ENCODE measurements at places on chromosomes 2 and 18.

GRCh38 chr2:219643788-219644398, 16.5 kb downstream of the SLC4A3 start:
- DNase-seq, result no peak

DNA sequence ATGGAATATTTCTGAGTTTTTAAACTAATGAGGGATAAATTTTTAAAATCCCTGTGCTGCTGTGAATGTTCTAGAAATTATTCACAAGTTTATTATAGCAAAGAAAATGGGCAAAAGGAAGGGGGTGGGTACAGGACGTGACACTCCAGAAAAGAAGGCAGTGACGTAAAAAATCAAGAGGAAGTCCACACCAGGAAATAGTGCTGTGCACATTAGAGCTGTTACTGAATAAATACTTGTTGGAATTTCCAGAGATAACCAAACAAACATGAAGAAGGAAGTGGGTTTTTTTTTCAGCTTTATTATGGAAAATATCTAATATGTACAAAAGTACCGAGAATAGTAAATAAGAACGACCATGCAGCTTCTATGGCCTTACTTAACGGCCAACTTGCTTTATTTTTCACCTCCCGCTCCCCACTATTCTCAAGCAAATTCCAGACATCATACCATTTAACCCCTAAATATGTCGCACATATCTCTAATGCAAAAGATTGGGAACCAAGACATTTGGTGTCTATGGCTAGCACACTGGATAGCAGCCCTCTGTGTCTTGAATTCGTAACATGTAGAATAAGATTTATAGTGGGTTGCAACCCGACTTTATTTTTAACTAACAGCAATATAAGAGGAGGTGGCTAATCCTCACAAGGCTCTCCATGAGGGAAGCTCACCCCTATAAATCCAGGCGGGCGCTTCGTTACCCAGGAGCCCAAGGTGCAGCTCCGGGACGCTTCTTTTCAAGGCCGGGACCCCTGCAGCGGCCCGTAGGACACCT, 580 bp upstream of the NDUFV2 start:
- DNase-seq, result no peak

DNA sequence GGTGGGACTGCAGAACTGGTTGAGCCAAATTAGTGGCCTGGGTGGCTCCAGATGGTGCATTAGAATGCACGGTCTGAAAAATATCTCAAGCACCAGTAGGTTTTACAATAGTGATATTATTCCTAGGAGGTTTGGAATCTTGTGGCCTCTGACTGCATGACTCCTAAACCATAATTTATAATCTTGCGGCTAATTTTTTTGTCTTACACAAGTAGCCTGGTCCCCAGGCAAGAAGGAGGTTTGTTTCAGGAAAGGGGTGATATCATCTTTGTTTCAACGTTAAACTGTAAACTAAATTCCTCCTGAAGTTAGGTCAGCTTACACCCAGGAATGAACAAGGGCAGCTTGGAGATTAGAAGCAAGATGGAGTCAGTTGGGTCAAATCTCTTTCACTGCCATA, 98.9 kb upstream of the ARL4C start:
- DNase-seq, result no peak

GRCh38 chr2:150609831-150610582, 122.5 kb upstream of the RND3 start:
- DNase-seq, result no peak

DNA sequence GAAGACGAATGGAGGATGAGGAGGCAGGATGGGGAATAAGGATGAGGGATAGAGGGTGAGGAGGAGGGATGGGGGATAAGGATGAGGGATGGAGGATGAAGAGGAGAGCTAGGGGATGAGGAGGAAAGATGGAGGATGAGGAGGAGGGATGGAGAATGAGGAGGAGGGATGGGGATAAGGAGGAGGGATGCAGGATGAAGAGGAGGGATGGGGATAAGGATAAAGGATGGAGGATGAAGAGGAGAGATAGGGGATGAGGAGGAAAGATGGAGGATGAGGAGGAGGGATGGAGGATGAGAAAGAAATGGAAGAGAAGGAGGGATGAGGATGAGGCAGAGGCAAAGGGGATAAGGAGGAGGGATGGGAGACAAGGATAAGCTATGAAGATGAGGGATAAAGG, 230.0 kb downstream of the NAPG start:
- no peak for DNase-seq

- peak; percentile 64 for DNase-seq
Measured at GRCh38 chr18:75070625-75071483, 138.1 kb downstream of the PTGR3 start.

- DNase-seq, result no peak
Measured at GRCh38 chr2:16604236-16604635, 61.4 kb downstream of the CYRIA start.

- peak; percentile 43 for DNase-seq
Measured at GRCh38 chr2:12412898-12413305, 303.8 kb upstream of the TRIB2 start.

- no peak for DNase-seq
Measured at GRCh38 chr2:237297421-237298150, 116.4 kb downstream of the COL6A3 start.

- DNase-seq, result no peak
Measured at GRCh38 chr2:59779571-59779970, 773.9 kb downstream of the BCL11A start.

GRCh38 chr18:12637393-12637792, 20.5 kb downstream of the SPIRE1 start:
- DNase-seq, result no peak

- DNase-seq, result no peak
Measured at GRCh38 chr18:25236736-25237135, 115.2 kb downstream of the ZNF521 start.

- DNase-seq, result no peak
Measured at GRCh38 chr18:11661430-11661829, 27.6 kb upstream of the GNAL start.

All from activated CD4-positive, alpha-beta T cell treated with anti-CD3 and anti-CD28 coated beads, Interleukin-2, amount 50 U/mL, for 24 hours (primary cell).